ENCODE measurements at places on chromosomes 5 and 9.

DNA sequence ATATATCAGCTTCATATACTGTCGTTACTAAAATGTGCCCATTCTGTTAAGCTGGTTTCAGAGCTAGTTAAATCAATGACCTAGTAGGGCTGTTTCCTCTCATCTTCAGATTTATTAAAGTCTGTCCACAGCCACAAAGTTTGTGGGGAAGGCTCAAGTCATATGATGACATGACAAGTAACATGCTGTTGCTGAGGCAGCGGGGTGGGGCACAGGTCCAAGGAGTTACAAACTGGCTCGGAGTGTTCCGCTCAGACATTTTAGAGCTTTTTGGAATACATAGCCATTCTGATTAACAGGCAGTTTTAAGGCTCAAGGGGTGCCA lies 2.7 kb upstream of the ANP32B start:
- DNase-seq: no peak

DNA sequence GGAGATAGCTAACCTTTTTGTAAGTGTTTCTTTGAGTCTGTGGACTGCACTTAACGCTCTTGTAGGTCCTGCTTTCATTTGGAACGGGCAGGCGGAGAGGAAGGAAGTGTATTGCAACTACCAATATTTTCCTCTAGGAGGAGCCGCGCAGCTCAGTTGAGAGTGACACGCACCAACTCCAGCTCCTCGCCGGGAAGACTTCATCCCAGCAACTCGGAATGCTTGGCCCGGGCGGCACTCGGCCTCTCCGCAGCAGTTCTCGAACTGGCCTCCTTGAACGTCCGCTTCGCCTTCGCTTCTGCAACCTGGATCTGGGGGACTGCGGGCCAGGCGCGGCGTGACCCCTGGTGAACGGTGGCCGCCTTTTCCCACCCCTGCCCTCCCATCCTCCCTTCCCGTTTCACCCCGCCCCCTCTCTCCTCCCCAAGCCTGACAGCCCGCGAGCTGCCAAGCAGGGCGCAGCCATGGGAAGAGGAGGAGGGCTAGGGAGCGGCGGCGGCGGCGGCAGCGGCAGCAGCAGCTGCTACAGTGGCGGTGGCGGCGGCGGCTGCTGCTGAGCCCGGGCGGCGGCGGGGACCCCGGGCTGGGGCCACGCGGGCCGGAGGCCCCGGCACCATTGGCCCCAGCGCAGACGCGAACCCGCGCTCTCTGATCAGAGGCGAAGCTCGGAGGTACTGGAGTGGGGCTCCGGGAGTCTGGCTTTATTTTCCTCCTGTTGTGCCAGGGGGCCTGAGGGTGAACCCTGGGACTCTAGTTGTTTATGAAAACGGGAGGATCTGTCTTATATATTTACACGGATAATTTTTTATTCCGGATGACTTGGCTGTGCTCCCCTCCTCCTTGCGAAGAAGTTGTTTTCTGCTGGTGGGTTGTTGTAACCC lies at the start of gene GHR:
Gene GHR, plus strand, starts transcription at position 155 of the 881 bp plus-strand sequence. CDS start 142,436 bp downstream, outside the sequence.
- peak; percentile 79 for DNase-seq

DNA sequence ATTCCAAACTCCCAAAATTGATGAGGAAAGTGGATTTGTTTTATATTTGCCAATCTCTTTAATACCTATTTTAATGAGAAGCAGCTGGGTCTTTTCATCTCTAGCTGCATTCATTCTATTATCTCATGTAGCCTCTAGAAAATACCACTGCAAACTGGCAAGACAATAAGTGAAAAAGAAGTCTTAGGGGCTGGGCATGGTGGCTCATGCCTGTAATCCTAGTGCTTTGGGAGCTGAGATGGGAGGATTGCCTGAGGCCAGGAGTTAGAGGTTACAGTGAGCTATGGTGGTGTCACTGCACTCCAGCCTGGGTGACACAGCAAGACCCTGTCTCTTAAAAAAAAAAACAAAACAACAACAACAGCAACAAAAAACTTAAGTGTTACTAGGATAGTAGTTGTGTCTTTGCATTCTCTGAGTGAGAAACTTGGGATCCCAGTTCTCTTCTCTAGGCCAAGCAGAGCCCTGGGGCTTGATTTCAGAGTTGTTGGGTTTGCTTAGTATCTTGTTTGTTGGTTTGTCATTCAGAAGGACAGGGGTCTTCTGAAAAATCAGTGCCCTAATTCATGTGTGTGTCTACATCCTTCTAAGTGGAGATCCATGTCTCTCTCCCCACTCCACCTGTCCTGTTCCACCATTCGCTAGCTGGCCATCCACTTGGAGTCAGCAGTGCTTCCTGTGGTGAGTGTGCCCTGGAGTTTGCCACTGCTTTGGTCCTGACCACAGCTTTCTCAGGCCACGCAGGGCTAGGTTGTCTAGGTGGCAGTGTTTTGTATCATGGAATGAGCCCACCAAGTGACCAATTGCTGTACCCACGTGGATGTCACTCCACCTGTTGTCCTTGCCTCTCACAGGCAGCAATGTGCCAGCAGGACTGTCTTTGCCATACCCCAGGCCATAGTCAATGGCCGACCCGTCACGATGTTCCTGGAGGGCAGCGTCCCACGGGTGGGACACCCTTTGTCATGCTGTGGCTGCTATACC lies 19.5 kb downstream of the MARCHF6 start:
- DNase-seq: no peak

GRCh38 chr5:121758615-121759014 lies 93.1 kb upstream of the FTMT start:
- no peak for DNase-seq

GRCh38 chr9:94757158-94757557 lies 30.7 kb downstream of the AOPEP start:
- DNase-seq: peak; percentile 63

DNA sequence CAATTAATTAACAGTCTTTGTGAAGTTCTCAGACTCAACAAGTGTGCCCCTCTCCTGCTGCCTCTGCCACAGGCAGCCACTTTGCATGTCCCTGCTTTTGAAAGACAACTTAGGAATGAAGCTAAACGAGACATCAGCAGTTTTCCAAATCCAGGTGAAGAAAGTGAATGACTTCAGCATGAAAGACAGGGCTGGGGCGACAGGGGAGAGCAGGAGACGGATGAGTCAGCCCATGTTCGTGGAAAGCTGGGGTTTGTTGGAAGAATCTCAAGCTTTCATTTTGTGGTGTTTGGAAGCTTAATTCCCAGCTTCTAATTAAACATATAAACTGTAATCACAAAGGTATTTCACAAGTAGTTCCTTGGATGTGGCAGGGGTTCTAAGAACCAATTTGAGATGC lies 207.8 kb upstream of the MAP3K1 start:
- no peak for DNase-seq

DNA sequence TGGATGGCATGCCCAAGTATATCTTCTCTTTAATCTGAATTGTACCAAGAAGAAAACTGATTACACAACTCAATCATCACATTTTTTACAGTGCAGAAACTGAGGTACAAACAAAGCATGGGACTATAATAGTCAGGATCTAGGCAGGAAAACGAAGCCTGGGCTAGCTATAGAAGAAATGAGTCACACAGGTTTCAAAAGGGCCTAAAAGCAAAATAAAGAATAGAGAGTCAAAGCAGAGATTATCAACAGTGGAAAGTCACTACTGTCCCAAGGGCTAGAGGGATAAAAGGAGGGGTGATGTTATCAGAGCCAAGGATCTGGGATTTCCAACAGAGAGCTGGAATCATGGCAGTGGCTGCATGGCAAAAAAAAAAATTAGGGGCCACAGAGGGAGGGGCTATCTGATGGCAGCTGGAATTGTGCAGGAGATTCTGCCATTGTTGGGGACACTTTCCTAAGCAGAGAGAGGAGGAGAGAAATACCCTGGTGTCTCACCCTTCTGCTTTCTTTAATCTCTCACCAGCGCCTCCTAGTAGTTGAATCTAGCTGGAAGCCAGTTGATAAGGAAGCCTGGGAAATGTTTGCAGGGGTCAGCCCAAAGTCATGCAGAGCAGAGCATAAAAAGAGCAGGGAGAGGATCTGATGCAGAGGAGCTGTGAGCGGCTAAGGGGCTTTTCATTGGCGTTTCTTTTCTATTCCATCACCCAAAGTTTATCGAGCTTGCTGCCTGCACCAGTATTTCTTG lies 343.2 kb downstream of the ACTL7B start:
- no peak for DNase-seq

DNA sequence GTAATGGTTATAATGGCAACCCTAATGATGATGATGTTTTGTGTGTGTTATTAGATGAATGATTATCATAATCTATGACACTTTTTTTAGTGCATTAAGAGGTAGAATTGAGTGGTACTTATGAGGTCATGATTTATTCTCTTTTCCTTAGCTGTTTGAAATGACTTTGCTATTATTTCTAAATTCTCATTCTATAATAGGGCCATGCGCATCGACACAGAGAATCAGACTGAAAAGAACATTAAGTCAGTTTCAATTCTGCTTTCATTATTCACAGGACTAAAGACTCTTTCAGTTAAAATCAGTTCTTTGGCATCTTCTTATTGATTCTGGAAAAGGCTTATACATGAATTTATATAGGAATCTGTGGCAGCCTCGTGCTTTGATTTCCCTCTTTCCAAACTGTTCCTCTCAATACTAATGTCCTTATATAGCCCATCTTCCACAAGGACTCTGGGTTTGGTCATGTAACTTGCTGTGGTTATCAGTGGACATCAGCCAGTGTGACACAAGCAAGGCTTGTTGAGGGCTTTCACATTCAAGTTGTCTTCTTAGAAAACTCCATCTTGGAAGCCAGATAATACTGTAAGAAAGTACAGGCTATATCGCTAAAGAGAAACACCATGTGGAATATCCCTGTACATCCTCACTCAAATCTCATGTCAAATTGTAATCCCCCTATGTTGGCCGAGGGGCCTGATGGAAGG lies 140.3 kb upstream of the CHD1 start:
- no peak for DNase-seq

GRCh38 chr9:108103046-108103693 lies 613.6 kb upstream of the KLF4 start:
- DNase-seq: peak; percentile 10

DNA sequence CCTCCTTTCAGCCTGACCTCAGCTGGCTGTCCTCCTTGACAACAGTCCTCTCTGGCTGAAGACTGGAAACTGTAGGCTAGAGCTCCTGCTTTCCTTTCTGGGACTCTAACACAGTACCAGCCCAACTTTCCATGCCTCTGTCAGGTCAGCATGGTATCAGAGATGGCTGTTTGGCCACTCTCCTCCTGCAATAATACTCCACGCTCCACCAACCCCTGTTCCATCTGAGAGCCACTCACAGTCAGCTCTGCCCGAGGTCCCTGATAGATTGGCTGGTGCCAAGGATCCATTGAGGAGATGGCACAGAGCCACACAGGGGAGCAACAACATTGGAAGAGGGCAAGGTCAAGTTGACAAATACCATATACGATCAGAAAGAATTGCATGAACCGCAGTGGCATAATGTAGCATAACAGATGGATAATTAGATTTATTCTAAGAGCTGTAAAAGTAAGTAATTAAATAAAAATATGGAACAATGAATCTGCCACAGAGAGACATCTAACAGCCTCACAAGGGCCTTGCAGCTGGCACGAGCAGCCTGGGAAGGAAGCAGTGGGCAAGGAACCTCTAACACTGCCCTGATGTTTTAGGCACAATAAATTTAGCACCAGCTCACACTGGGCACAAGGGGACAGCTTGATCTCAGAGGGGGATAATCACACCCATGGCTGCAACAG lies 94.3 kb upstream of the LRRTM2 start:
- no peak for DNase-seq

DNA sequence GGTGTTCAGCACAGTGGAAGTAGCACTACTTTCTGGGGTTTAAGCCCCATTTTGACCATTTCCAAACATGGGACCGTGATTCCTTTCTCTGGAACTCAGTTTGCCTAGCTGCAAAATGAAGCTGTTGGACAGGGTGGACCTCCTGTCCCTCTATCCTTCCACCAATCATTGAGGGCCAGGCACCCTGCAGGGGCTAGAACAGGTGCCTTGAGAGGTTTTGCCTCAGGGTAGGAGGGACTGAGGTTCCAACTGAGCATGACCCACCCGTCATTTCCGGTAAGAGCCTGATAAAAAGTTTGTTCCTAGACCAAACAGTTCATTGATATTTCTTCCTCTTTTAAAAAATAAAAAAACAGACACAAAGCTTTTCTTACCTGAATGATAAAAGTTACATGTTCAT lies 116.5 kb downstream of the MVB12B start:
- no peak for DNase-seq

DNA sequence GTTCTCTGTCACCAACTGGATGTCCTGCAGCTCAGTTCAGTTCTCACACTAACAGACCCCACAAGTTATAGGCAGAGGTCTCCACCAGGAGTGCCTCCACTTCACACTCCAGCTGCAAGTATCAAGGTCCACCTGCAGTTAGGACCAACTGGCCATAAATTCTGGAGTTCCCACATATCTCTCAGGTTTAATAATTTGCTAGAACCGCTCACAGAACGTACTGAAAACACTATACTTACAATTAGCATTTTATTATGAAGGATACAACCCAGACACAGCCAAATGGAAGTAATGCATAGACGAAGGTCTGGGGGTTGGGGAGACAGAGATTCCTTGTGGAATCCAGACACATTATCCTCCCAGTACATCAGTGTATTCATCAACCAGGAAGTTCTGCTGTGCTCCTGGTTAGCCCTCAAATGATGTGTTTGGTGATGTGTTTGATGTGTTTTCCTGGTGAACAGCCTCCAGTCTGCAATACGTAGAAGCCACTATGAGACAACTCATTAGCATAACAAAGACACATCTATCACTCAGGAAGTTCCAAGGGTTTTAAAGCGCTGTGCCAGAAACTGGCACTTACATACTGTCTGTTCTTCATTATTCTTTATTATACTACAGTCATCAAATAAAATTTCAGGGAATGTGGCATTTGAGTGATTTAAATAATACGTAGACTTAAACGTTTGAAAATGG lies 25.4 kb downstream of the OGN start:
- DNase-seq: no peak
